ENCODE measurements at places on chromosomes 2 and 18.

- no peak for DNase-seq
These were observed 13.1 kb downstream of the RNU2-63P start for GRCh38 chr2:88003074-88003755.

DNA sequence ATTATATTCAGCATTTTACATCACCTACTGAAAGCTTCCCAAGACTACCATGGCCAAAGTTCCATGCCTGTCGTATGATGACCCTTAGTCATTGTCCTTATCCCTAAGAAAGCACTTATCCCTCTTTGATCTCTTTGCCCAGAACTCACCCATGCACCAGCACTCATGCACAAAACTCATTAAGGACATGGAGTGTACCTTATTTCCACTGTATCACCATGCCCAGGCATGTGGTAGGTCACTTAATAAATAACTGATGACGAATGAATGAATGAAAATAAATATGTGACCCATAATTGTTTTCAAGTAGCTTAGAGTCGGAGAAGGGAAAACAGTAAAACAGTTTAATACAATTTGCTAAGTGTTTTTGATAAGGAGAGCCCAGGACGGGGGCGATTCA, 220.1 kb downstream of the IKZF2 start:
- DNase-seq: no peak

DNA sequence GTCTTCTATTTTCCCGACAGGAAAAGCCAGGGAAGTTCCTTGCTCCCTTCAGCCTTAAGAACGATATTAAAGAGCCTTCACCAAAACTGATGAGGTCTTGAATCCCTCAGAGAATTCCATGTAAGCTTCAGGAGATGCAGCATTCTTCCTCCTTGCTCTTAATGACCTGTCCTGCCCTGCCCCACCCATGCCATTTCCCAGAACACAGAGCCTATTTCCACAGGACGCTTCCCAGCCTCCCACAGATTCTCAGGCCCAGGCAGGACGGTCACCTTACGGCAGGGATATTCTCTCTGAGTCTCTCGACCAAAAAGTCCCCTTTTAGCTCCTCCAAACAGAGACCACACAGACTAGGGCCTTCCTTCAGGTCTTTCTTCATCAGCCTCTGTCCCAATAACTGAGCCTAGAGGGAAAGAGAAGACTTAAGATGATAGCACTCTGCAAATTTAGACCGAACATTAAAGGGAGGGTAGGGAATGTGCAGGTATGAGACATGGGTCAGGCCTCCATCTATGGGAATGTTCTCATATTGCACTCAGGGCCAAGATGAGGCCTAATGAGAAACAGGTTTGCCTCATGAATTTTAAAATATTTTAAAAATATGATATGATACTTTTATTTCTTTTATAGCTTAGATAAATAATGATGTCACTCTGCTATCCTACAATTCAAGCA, 62.1 kb downstream of the COBLL1 start:
- no peak for DNase-seq

DNA sequence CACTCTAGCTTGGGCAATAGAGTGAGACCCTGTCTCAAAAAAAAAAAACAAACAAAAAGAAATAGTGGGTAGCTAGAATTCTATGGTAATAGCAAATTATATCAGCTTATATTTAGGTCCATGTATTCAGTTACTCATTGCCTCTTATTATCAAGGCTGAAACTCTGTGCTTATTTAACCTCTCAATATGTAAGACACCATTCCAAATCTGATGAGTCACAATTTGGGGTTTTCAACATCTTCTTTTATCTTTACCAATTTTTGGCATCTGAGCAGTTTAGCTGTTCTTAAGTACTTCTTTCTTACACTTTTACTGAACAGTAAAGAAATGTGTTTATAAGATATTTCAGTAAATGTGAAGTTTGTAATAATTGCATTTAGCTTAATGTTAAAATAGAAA, 69.3 kb downstream of the TTC27 start:
- DNase-seq: no peak

DNA sequence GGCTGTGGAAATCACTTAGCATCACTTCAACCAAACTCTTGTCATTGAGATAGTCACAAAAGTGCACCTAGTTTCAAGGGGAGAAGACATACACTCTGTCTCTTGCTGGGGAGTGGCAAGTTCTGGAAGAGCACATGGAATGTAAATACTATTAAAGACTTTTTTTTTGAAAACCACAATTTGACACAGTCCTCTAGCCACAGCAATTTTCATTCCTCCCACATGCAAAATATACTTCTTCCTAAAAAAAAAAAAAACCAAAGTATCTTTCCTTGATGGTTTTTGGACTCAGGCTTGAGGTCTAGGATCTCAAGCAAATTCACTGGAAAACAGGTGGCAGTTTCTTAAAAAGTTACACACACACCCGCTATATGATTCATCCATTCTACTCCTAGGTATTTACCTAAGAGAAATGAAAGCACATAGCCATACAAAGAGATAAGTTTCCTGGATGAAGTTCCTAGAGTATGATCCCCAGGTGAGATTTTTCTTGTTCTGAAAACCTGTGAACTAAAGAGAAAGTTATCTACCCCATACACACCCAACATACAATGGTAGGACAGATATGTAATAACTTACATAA, 295.8 kb downstream of the SP3 start:
- DNase-seq: no peak

DNA sequence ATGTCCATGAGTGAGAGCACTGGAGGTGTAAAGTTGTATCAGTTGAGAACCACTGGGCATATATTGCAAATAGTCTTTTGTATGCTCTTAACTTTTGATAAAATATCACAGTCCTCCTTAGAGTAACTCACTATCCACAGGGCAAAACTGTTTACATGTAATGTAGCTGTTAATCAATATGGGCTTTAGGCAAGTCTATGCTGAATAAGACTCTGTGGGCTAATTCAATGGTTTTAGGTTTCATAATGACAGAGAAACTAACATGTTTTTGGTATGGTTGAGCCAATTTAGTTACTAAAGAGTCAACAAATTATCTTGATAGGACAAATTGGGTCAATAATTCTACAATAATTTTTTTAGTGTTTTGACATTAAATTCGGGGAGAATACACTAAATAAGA, 1134.9 kb upstream of the FAM98A start:
- DNase-seq: no peak

DNA sequence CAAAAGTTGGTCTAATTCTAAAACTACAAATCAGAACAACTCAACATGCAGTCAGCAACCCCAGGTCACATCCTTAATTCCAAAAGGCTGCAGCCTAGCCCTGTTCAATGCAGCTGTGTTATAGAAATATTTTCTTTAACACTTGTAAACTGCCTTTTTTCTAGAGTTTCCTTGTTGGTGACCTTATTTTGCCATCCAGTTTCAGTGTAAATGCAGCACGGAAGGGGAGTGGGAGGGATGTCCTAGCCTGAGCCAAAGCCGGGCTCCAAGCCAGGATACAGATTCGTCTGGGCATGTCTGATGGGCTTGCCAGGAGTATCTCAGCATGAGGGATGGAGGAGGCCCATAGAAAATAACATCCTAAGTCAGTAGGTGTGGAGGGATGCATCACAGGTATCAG, 17.7 kb upstream of the SP3 start:
- DNase-seq: no peak

- DNase-seq: no peak
These were observed 233.7 kb downstream of the DSEL start for GRCh38 chr18:67282796-67283195.

DNA sequence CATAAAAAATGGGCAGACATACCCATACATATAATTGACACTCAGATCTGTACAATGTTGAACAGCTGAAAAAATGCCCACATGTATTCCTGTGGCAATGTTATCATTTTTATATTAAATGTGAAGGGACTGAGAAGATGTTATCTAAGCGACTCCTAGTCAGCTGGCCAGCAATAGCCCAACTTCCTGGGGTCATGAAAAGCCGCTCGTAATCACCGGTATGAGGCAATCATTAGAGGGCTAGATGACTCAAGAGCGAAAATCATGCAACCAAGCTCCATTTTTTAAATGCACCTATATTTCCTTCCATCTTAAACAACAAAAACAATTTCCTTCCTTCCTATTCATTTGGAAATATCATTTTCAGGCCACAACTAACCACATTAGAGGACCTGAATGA, 274.6 kb upstream of the CCDC68 start:
- no peak for DNase-seq

DNA sequence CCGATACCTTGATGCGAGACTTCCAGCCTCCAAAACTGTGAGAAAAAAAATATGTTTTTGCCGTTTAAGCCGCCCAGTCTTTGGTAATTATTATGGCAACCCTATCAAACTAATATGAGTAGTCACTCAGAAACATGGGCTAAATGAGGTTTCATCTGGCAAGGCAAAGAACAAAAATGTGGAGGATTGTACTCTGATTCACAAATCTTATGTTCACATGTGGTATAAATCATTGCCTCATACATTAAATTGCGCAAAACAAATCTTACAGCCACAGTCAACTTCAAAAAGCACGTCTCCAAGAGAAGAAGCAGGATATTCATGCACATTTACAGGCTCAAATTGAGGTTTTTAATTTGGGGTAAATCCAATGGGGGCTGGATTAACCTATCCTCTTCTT, 1435.4 kb upstream of the LRRTM1 start:
- DNase-seq: no peak

GRCh38 chr2:2812117-2812516, 481.0 kb upstream of the MYT1L start:
- DNase-seq: no peak

- no peak for DNase-seq
These were observed 37.5 kb downstream of the ANXA4 start for GRCh38 chr2:69779258-69780001.

GRCh38 chr18:46260016-46260878, 156.1 kb downstream of the HAUS1 start:
- DNase-seq: no peak

- DNase-seq: no peak
These were observed 271.4 kb upstream of the SMIM21 start for GRCh38 chr18:75698861-75699260.

DNA sequence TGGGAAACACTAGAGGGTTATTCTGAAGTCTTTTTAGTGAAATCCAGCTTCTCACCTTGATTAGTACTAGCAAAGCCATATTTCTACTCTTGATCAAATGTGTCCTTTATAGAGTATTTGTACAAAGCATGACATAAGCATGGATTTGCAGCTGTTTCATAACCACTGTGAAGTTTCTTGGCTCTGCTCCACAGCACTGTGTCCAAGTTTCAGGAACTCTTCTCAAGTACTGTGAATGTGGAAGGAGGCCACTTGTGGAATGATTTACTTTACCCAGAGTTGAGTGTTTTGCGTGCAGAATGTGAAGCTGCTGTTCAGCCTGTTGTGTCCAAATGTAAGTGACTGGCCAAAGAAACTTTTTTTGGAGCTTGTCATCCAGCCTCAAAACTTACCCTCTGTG, 16.2 kb upstream of the MAPRE2 start:
- no peak for DNase-seq

- no peak for DNase-seq
These were observed 267.7 kb downstream of the TWIST2 start for GRCh38 chr2:239115616-239116015.

DNA sequence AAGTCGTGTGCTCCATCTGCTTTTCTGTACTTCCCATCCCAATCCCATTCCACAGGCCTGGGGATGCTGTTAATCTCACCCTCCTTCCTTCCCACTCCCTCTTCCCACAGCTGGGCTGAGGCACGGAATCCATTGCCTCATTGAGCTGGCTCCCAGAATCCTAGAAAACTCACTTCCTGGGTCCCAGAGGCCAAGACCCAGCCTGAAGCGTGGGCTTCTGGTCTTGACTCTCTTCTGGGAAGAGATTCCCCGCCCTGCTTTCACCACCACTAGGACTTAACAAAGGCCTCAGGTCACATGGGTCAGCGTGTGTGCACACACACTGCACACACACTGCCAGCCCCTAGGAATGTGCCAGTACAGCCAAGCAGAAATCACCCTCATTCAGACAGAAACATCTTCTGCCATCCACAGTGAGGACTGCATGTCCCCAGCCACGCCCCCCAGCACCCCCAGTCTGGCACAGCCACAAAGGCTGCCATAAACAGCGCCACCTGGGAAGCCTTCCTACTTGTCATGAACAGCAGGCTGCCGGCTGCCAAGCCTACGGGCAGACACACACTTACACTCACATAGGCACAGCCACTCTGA, 165.8 kb downstream of the TNS1 start:
- no peak for DNase-seq

GRCh38 chr2:152825834-152826233, 107.4 kb downstream of the ARL6IP6 start:
- DNase-seq: no peak

DNA sequence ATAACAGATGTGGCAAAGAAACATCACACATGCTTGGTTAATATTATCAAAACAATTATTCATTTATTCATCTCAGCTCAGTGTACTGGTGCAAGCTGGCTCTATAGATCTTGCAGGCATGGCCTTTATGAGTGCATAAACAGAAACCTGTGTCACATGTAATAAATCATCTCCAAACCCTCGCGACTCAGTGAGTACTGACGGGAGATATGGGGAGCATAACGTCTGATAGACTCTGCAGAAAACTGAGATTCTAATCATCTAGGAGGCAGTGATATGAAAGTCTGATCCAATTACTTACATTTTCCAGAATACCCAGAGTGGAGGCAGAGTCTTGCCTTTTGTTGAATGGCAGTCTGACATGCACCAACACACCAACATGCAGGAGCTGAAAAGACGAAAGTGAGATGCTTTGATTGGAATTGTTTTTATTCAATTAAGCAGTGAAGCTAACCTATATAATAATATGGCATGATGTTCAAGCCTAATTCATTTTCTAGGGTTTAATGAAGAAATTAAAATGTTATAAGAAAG, 416.8 kb downstream of the RNF144A start:
- DNase-seq: no peak

GRCh38 chr2:170815746-170816503, 762 bp upstream of the GAD1 start:
- no peak for DNase-seq

DNA sequence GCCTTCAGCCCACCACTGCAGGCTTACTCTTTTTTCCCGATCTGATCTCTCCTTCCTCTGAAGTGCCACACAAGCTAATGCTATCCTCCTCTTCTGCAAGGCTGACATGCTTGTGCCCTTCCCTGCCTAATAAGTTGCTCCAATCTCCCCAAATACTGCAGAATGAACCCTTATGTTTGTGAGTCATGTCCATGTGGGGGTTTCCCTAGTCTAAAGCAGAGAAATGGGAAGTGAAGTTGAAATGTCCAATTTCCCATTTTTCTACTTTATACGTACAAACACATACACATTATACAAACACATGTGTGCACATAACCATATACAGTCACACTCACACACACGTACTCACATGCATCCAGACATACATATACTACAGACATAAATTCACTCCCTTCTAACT, 288.1 kb upstream of the CELF4 start:
- no peak for DNase-seq

GRCh38 chr2:233430651-233431050, 76.4 kb downstream of the DGKD start:
- DNase-seq: no peak

GRCh38 chr2:38522754-38523349, 79.9 kb downstream of the HNRNPLL start:
- no peak for DNase-seq

- no peak for DNase-seq
These were observed 12.3 kb downstream of the SNED1 start for GRCh38 chr2:241010531-241011295.

GRCh38 chr18:61398961-61399705, 65.9 kb downstream of the CDH20 start:
- no peak for DNase-seq

- no peak for DNase-seq
These were observed 14.4 kb upstream of the E2F6 start for GRCh38 chr2:11480406-11480805.
